ENCODE measurements at places on chromosomes 2 and 18.

DNA sequence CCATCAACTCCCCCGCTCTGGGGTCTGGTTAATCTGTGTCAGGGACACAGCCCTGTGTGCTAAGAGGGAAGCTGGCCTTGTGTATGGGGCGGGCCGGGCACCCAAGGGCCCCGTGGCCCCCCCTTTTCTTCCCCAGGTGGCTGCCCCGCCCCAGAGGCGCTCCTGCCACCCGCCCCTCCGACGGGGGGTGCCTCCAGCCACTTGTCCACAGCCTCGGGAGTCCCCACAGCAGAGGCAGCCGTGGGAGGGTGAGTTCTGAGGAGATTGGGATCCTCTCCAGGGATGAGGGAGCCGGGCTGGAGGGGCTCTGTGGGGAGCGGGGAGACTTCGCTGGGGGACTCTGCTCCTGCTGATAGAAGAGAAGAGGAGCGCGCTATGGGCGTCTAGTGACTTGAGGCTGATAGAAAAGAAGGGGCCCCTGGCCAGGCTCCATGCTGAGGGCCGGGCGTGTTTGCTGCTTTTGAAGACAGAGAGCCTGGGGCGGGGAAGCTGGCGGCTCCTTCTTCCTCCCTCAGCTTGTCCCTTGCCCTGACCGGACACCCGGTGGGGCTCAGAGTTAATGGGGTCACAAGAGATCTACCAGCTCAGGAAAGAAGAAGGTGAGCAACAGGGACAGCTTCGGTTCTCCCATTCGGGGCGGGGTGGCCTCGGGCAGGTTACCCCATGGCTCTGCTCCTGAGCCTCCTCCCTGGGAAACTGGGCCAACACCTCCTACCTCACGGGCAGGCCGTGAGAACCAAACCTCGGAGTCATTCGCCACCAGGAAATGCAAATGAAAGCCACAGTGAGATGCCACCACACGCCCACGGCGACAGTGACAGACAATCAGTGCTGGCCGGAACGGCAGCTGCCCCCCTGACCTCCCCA, 89.4 kb upstream of the TAF1B start:
- DNase-seq: peak; percentile 54

GRCh38 chr18:79260023-79260422, 135.7 kb upstream of the NFATC1 start:
- no peak for DNase-seq

DNA sequence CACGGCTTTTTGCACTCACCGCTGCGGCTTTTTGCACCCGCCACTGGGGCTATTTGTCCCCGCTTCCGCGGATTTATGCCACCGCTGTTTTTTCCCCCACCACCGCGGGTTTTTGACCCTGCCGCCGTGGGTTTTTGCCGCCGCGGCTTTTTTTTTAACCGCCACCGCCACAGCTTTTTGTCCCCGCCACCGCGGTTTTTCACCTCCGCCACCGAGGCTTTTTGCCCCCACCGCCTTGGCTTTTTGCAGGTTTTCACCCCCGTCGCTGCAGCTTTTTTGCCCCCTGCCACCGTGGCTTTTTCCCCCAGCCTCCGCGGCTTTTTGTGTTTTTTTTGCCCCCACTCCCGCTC, 2796.7 kb upstream of the TEKT4 start:
- DNase-seq: no peak

GRCh38 chr2:157173740-157174184, 83.7 kb upstream of the GALNT5 start:
- DNase-seq: no peak

- DNase-seq: no peak
These were observed 5.9 kb downstream of the SP9 start for GRCh38 chr2:174340400-174341292.

- no peak for DNase-seq
These were observed 190.5 kb upstream of the SKOR2 start for GRCh38 chr18:47441914-47442313.

GRCh38 chr2:237551071-237551574, 15.3 kb upstream of the PRLH start:
- no peak for DNase-seq

DNA sequence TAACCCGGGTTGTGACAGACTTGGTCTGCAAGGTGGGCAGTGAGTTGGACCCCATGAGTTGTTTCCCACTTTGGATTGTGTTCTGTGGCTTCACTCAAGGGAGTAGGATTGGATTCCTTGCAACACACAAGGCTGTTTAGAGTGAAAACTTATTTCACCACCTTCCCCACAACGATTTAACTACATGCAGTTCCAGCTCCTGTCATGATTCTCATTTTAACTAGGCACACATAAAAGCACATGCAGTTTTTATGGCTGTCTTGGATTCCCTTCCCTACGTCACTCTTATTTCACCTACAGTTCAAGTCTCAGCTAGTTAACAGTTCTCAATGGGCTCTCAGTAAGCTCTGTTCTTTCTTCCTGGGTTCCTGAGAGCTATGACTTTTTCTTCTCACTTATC, 15.9 kb downstream of the EFEMP1 start:
- DNase-seq: no peak

Measured in activated CD4-positive, alpha-beta T cell treated with anti-CD3 and anti-CD28 coated beads for 24 hours (primary cell).